NCI-H1694 treated with DMSO at 0.1 percent for 48 hours (cell line): ENCODE measurements at places on chromosomes 2 and 18.

GRCh38 chr2:96594282-96594681 is 43.8 kb downstream of the KANSL3 start:
- no peak for DNase-seq

- DNase-seq = no peak
Measured at GRCh38 chr2:190213441-190214335, 105.9 kb downstream of the HIBCH start.

DNA sequence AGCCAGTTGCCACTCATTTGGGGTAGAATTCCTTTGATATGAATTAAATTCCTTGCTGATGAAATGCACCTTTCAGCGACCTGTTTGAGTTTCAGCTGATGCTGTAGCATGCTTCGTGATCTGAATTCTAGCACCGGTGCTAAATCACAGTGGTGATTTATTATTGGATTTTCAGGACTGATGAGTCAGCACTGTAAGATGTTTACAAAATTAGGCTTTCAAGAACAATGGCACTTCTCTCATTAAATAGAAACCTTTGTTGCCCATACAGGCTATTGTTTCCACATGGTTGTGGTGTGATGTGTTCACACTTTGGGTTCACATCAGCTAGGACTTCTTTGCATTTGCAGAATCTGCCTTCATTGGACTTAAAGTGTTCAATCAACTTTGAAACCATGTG is 687.7 kb downstream of the ARHGAP15 start:
- DNase-seq = no peak

GRCh38 chr2:27442920-27443282 is 720 bp downstream of the KRTCAP3 start:
- DNase-seq = no peak

- peak; percentile 27 for DNase-seq
Measured at GRCh38 chr2:54457323-54458023, 1.3 kb downstream of the SPTBN1 start.

GRCh38 chr2:174971868-174972781 is 33.1 kb downstream of the CHN1 start:
- DNase-seq = no peak

GRCh38 chr2:140337061-140337460 is 1556.9 kb upstream of the NXPH2 start:
- no peak for DNase-seq

DNA sequence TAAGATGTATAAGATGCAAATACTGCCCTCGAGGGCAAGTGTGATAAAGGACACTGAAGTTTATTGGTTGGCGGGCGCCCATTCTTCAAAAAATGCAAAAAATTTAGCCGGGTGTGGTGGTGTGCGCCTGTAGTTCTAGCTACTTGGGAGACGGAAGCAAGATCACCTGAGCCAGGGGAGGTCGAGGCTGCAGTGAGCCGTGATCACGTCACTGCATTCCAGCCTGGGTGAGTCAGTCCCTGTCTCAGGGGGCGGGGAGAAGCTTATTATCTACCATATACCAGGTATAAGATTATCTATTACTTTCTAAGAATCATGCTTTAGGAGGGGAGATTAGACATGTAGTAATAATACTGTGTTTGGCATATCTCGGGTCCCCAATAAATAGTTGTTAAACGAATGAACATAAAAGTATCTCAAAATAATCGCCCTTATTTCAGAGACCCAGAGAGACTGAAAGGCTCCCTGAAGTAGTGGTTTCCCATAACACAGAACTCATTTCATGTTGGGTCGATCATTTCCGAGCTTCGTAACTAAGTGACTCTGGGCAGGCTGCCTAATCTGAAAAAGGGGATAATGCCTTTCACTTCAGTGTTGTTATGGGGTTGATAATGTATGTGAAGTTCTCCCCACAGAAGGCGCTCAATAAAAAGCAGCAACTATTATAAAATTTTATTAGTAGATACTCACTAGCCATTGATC is 1.2 kb upstream of the SELENOI start:
- no peak for DNase-seq

GRCh38 chr2:240309214-240309613 is 126.2 kb upstream of the GPC1 start:
- DNase-seq = no peak

DNA sequence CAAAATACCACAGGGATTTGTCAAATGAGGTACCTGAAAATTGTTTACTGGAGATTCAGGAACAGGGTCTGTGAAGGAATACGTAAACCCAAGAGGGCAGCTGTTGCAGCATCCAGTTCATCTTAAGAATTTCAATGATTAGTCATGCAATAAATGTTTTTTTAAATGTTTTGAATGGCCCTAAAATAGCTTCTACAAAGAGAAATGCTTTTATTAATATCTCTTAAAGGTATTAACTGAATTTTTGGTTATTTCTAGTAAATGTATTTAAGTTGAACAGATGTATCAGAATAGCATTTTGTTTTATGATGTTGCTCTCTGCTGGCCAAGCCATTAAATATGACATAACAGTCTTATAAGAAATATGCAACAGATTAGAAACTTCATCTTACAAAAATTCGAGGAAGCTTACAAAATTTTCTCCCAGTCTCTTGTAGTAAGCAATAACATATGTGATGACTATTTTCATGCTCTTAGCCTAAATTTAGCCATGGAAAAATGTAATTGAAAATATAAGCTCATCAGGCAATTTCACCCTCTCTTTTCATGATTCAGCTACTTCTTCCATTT is 863.9 kb downstream of the SUCLG1 start:
- DNase-seq = no peak

- DNase-seq = no peak
Measured at GRCh38 chr2:170824526-170825015, 7.9 kb downstream of the GAD1 start.

- DNase-seq = no peak
Measured at GRCh38 chr2:42809819-42810120, 17.4 kb upstream of the HAAO start.

- no peak for DNase-seq
Measured at GRCh38 chr2:225164401-225165050, 122.3 kb upstream of the DOCK10 start.

DNA sequence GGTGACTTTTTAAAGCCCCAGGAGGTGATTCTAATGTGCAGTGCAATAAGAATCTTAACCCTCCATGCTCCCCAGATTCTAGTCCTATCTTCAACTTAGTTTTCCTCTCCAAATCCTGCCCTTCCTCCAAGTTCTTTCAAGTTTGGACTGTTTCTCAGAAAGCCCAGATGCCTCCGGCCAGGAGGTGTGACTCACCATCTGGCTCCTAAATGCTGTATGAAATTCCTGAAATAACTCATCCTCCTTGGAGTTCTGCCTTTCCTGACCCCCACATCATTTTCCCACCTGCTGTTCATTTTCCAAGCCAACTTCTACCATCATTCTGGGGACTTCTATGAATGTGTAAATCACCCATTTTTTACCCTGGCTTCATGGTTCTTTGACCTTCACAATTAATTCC is 118.2 kb upstream of the NOL4 start:
- DNase-seq = no peak

GRCh38 chr2:131475831-131476230 is at the start of gene TUBA3D:
TUBA3D (plus strand) TSS chr2:131476119; CDS start chr2:131476200, 81 bp downstream.
- no peak for DNase-seq

GRCh38 chr2:219362072-219362471 is 25.6 kb downstream of the DNPEP start:
- DNase-seq = no peak

DNA sequence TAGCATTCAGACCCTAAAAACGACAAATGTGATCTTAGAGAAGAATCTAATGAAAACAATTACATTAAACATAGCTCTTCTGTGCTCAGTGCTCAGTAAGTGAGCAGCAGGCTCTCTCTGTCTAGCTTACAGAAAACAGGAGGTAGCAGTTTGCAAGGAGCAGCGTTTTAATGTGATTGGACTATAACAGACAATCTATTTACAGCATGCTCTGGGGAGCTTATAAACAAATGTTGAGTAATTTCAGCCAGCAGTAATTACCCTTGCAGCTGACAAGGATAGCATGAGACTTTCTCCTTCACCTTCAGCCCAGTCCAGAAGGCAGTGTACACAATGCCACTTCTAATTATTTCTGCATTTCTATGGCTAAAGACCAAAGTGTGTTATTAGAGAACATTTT is 270.4 kb downstream of the FIGN start:
- DNase-seq = peak; percentile 57

DNA sequence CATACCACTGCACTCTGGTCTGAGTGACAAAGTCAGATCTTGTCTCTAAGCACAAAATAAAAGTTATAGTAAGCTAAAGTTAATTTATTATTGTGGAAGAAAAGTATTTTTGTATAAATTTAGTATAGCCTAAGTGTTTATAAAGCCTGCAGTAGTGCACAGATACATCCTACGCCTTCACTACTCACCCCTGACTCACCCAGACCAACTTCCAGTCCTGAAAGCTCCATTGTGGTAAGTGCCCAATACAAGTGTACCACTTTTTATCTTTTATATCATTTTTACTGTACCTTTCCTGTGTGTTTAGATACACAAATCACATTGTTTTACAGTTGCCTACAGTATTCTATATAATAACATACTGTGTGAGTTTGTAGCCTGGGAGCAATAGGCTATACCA is 57.5 kb downstream of the UBE2E3 start:
- DNase-seq = no peak

DNA sequence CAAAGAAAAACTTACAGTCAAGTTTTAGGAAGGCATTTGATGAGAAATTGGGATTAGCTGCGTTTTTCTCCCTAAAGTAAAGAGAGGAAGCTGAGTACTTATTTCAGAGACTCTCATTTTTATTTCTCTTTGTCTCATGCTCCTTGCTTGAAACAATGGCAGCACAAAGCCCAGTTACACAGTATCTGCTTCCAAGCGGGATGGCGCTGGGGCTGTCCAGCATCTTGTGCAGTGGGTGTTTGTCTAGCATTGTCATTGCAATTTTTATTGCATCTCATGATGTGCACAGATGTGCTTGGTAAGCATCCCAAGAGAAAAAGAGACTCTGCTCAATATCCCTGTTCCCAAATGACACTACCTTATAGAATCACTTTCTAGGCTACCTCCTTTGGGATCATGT is 102.8 kb upstream of the ZNF521 start:
- no peak for DNase-seq

GRCh38 chr2:1727796-1728474 is 16.4 kb downstream of the PXDN start:
- no peak for DNase-seq

- DNase-seq = no peak
Measured at GRCh38 chr18:11885278-11885947, 22.7 kb downstream of the MPPE1 start.

DNA sequence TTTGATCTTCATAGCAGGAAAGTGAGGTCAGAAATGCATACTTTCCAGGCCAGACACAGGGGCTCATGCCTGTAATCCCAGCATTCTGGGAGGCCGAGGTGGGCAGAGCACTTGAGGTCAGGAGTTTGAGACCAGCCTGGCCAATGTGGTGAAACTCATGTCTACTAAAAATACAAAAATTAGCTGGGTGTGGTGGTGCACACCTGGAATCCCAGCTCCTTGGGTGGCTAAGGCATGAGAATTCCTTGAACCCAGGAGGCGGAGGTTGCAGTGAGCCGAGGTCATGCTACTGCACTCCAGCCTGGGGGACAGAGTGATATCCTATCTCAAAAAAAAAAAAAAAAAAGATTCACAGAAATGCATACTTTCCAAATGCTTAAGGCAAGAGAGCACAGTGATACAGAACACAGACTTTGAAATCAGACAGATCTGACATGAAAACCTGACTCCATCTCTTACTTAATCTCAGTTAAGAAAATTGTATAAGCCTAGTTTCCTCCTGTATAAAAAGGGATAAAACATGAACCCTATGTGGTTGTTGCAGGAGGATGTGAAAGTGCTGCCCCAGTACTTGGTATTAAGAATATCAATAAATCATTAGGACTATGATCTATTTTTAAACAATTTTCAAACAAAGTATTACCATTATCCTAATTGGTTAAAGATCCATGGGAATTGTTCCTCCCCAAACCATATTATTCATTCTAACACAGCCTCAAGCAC is 26.4 kb downstream of the COBLL1 start:
- no peak for DNase-seq

DNA sequence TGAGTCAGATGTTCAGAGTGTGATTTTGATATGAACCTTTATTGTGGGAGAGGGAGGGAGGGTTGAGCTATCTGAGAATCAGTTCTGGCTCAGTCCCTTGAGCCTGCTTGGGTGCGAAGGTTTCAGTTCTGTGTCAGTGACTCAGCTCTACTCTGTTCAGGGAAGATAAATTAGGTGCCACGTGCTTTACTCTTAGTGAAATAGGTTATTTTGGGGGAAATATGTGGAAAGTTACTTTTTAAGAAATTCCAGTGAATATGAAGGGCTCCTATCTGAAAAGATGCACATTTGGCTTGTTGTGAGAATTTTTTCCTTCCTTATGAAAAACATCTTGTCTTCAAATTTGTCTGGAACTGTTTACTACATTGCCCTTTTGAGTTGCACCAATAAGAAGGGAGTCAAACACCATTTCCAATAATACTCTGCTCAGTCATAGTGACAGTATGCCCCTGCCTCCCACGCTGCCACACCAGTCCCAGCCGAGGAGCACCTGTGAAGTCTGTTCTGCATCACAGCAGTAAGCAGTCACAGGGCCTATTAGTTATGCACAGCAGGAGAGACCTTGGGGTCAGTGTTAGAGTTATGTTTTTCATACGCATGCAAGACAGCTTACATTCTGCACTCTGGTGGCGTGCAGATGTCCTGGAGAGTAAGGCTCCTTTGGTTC is 32.8 kb upstream of the DNAH7 start:
- DNase-seq = no peak

- no peak for DNase-seq
Measured at GRCh38 chr2:179550214-179550613, 285.6 kb upstream of the SESTD1 start.

DNA sequence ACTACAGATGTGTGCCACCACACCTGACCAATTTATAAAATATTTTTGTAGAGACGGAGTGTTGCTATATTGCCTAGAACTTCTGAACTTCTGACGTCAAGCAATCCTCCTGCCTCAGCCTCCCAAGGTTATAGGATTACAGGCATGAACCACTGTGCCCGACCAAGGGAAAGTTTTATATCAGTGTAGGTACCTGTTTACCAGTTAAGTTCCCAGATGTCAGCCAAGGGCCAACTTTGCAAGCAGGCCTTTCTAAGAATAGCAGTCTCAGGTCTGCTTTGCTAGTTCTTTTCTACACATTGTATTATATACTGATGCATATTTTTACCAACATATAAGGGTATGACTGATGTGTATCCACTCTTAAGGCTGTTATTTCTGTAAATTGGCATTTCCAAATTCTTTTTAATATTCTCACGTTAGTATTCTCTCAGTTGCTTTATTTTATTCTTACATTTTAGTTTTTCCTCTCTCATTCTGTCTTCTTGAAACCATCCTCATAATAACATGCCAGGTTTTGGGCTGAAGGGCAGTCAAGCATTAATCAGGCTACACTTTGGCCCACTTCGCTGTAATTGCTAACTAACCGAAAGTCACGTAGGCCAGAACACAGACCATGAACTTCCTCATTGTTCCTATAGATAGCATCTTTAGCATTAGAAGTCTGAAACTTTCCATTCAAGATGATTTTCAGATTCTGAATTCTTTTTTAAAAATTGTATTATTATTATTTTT is 25.0 kb upstream of the CXXC1 start:
- no peak for DNase-seq

DNA sequence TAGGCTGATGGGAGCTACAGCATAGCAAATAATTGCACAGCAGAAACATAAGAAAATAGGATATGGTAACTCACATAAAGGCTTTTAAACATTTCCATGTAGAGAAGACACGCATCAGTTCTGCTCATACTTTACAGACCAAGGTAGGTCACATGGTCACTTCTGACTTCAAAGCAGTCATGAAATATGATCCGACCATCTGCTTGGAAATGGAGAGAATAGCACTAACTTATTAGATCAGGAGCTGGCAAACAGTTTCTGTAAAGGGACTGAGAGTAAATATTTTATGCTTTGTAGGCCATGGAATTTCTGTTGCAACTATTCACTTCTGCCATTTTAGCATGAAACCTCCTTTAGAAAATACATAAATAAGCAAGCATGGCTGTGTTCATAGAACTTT is 936.6 kb upstream of the FANCL start:
- peak; percentile 32 for DNase-seq
